Bone marrow (tissue), 2 donors: ENCODE measurements at places on chromosomes 2 and 18.

DNA sequence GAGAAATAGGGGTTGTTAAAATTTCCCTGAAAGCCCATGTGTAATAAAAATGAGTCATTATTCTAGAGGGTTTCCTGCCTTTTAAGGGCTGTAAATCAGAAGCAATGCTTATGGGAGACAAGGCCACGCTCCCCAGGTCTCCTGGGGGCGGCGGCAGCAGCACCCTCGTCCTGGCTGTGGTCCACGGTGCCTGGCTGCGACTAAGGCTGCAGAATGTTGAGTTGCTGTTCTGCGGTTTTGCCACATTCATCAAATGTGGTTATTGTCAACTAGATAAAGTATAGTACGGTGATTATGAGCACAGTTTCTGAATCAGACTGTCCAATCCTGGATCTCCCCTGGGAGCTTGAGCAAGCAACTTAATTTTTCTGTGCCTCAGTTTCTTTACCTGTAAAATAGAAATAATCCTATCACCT lies 11.9 kb upstream of the AGFG1 start:
- peak; percentile 54 for DNase-seq

DNA sequence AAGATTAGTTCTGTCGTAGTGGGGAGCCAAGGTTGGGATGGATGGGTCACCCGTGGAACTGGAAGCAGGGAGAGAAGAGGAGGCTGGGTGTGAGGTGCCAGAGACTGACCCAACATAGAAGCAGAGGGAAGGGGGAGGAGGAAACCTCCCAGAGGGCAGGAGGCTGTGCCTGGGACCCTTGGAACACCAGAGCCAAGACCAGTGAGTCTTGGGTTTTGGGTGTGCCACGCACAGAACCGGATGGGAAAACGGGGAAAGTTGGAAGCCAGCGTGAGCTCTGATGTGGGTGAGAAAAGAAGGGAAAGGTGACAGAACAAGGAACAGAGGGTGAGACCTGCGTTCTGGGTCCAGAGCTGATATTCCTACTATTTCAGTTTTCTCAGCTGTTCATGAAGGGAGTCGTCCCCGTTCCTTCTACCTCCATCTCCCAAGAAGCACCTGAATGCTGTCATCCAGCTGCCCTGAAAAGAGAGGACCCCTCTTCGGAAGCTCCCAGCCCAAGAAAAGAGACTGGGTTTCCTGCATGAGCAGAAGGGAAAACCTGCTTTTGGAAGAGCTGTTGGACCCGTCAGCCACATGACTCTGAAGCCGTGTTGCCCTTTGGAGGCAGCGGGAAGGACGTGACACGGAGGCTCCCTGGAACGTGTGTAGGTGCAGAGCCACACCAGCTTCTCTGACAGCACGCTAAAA lies 250.1 kb downstream of the NDUFA10 start:
- DNase-seq = no peak

DNA sequence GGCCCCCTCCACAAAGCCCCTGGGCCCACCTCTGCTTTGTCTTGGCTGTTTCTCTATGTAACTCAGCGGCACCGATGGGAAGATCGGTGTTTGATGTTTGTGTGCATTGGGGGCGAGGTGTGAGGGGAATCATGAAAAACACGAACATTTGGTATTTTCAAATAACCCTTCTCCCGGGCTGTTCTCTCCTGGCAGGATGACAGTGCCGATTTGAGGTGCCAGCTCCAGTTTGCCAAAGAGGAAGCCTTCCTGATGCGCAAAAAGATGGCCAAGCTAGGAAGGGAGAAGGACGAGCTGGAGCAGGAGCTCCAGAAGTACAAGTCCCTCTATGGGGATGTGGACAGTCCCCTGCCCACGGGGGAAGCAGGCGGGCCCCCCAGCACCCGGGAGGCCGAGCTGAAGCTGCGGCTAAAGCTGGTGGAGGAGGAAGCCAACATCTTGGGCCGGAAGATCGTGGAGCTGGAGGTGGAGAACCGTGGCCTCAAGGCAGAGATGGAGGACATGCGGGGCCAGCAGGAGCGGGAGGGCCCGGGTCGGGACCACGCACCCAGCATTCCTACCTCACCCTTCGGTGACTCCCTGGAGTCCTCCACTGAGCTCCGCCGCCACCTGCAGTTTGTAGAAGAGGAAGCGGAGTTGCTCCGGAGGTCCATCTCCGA lies 78.1 kb downstream of the MTCL1 start:
- no peak for DNase-seq

- DNase-seq = no peak
Observed at GRCh38 chr2:71605173-71605641, 151.8 kb downstream of the DYSF start.

DNA sequence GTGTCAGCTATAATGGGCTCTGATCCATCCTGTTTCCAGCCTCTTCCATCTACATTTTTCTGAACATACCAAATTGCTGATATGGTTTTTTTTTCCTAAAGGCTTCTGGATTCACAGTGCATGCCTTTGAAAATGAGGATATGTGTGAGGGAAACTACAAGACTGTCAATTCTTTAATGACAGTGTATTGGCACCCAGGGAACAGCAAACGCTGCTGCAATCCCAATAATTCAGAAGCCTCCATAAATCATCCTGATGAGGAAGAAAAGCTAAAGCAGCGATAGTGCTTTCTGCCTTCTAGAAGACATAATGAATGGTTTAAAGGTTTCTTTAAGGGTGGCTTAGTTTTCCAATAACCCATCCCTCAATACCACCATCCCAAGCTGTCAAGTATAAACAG lies 304.5 kb upstream of the PKDCC start:
- DNase-seq = no peak

GRCh38 chr2:160209516-160209856 lies 9.4 kb upstream of the ITGB6 start:
- no peak for DNase-seq

GRCh38 chr2:46983065-46983801 lies 67.6 kb upstream of the MCFD2 start:
- peak; percentile 70 for DNase-seq

- no peak for DNase-seq
Observed at GRCh38 chr2:123451542-123451941, 573.5 kb upstream of the CNTNAP5 start.

GRCh38 chr2:241123816-241124536 lies 21.9 kb upstream of the MTERF4 start:
- DNase-seq = no peak

DNA sequence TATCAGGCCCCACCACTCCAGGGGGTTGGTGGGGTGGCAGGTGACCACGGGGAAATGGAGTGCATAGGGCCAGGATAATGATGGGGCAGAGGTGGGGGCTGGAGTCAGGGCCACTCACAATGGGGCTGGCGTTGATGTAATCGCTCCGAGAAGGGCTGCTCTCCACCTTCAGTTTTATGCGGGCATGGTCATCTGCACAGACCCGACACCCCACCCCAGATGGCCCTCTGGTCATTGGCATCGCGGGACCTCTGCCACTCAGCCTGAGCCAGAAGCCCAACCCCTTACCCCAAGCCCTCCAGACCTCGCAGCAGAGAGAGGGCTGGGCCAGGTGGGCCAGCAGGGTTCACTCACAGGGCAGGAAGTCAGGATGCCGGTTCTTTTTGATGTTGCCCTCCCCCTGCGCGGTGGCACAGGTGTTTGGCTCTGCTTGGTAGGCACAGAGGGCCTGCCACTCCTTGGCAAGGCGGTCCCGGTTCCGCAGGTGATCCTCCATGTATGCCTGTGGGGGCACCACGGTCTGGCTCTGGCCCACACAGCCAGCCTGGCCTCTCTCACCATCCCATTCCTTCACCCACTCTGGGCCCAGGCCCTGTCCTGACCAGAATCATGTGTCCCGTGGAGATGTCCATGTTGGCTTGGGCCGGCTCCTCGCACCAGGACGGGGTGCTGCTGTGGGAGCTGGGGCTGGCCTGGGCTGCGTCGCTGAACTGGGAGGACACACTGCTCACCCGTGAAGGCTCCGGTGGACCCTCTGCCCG lies 12.4 kb downstream of the PTPRN start:
- no peak for DNase-seq

GRCh38 chr18:13526519-13526918 lies 199.8 kb downstream of the FAM210A start:
- DNase-seq = no peak

- DNase-seq = no peak
Observed at GRCh38 chr2:100019499-100019898, 122.9 kb downstream of the AFF3 start.

DNA sequence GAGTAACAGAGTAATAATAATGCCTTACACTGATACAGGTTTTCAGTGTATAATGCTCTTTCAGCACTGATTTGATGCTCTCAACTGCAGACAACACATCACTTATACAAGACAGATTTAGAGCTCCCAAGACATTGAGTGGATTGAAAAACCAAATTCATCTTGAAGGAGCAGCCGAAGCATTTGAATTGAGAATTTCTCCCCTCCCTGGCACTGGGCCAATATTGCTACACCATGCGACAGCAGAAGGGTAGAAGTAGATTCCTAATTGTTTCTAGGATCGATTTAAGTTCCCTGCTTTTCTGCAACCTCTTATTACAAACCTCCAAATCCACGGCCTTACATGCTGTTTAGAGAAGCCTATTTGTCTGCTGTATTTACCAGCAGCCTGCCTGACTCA lies 15.5 kb downstream of the CENPA start:
- DNase-seq = no peak

GRCh38 chr2:222424729-222425671 lies 657 bp downstream of the SGPP2 start:
- peak; percentile 39 for DNase-seq

DNA sequence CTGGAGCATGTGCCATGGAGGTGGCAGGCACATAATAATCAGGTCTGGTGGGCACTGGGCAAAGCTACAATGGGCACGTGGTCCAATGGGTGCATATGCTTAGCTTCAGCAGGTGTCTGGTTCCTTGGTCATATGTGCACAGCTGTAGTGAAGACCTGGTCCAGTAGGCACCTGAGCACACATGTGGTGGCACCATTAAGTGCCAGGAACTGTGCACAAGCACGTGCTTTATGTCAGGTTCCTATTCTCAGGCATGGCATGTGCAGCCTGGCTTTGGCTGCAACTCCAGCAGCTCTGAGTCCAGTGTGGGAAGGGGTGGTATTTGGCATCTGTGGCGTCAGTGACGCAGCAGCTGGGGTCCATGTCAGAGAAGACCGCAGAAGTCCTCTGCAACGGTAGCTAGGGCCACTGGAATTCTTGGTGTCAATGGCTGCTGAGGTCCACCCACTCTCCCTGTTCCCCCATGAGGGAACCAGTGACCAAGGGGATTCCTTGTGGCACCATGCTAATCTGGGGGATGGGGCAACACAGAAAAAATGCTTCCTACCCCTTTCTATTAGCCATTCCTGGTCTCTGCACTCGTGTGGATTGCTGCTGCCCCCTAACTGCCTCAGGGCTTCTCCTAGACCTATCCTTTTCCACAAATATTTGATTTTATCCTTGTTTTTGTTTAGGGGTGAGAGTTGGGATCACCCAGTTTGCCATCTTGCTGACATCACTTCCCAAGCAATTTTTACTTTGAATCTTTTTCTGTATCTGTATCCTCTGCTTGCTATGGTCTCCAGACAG lies 262.9 kb upstream of the MAP2 start:
- DNase-seq = no peak

GRCh38 chr2:206982360-206982955 lies 43.1 kb downstream of the CPO start:
- no peak for DNase-seq

- DNase-seq = no peak
Observed at GRCh38 chr2:64625299-64626145, 28.2 kb downstream of the SERTAD2 start.

DNA sequence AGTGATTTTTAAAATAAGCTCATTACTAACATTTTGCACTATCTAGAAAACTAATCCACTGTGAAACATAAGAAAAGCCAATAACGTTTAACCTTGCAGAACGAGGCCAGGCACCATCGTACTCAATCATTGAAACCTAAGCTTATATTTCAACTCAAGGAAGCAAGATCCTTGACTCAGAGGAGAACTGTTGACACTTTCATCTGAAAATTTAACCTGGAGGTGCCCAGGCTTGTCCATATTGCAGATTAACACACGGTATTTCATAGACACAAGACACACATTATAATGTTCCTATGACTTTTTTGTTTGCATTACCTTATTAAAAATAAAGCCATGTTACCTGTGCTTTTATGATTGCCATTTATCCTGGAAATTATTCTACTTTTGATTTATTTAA lies 89.6 kb downstream of the ZNF385B start:
- no peak for DNase-seq
